ENCODE measurements at places on chromosomes 13 and 19.
A peak's percentile ranks its signal among the peaks of the same experiment; 100 is the strongest.

DNA sequence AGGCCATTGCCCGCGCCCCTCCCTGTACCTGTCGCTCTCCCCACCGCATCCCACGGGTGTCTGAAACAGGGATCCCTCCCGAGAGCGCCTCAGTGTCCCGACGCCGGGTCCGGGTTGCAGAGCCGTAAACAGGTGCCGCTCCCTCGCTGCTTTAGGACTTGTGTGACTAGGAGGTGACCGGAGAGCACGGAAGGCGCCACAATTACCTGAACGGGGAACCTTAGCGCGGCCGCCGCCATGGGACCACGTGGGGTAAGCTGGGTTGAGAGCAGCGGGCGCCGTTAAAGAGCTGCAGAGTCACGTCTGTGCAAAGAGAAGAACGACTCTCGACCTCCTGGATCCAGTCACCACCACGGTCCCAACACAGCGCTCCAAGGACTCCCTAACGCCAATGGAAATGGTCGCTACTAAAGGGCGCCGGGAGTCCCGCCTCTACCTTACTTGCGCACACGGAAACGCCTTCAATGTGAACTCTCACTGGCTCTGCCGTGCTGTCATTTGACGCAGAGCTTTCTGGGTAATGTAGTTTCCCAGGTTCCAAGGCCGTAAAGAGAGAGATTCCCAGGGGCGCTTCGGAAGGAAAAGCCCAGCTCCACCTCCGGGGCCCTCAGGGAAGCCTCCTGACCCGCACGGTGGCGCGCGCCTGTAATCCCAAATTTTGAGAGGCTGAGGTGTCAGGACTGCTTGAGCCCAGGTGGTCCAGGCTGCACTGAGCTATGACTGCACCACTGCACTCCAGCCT lies at the start of gene ZNF552:
ZNF552 (minus strand) TSS at position 409 of the 742 bp plus-strand sequence; CDS start at position 239, 170 bp downstream.
- DNase-seq, result peak; percentile 56

DNA sequence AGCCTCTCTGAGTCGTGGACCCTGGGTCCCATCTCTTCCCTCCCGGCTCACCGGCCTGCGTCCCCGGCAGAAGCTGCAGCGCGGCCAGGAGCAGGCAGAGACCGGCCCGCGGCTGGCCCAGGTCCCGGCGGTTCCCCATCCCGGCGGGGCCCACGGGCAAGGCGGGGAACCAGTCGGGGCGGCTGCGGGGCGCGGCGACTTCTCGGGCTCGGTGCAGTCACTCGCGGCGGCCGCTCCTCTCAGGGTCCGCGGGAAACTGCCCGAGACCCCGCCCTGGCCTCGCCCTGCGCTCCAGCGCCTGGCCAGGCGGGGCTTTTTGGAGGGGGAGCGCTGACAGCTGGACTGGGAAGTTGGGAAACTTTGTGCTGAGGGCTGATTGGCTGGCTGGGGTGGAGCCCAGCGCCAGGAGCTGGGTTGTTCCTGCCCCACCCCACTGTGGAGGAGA lies at the start of gene COL5A3:
COL5A3 (minus strand) TSS at position 258 of the 445 bp plus-strand sequence; CDS start at position 139, 119 bp downstream.
- no peak for DNase-seq

- no peak for DNase-seq
These were observed 1.3 kb downstream of the IZUMO1 start for GRCh38 chr19:48745208-48745995.

- DNase-seq, result no peak
These were observed 48.5 kb downstream of the TDRD12 start for GRCh38 chr19:32767951-32768679.

Data from stimulated activated CD8-positive, alpha-beta memory T cell treated with anti-CD3 and anti-CD28 coated beads, Interleukin-4, amount 100 ng/mL, for 4 hours (primary cell).